ENCODE measurements at places on chromosomes 6 and 20.

DNA sequence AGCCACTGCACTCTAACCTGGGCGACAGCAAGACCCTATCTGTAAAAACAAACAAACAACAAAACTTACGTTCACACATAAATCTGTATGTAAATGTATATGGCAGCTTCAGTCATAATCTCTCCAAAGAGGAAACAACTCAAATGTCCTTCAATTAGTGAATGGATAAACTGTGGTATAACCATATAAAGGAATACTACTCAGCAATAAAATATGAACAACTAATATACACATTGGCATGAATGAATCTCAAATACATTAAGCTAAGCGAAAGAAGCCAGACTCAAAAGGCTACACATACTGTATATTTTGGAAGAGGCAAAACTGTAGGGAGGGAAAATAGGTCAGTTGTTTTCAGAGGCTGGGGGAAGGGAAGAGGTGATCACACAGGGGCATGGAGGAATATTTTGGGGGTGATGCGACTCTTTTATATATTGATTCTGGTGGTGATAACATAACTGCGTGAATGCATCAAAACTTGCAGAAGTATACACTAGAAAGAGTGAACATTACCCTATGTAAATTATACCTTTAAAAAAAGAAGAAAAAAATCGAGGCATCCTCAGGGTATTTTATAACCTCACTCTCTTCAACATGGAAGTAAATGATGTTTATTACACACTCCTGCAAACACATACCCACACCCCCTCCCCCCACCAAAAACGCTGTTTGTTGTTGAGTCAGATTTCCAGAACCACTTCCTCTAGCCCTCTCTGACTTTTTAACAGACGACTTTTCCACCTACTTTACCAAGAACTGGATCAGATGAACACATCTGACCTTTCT, 115.2 kb upstream of the RNF24 start:
- peak; percentile 66 for DNase-seq

DNA sequence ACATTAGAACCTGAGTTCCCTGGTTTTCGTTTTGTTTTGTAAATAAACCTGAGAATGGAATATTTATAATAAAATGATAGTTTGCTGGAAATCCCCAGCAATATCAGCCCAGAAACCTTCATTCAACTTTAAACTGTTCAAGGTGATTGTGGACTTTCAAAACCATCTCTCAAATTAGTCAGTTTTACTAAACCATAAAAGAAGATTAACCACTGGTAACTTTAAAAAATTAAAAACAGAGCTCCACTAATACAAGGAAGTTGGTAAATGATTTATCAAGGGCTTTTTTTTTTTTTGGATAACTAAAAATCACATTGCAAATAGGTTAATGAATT, 10.0 kb downstream of the MBOAT1 start:
- no peak for DNase-seq

DNA sequence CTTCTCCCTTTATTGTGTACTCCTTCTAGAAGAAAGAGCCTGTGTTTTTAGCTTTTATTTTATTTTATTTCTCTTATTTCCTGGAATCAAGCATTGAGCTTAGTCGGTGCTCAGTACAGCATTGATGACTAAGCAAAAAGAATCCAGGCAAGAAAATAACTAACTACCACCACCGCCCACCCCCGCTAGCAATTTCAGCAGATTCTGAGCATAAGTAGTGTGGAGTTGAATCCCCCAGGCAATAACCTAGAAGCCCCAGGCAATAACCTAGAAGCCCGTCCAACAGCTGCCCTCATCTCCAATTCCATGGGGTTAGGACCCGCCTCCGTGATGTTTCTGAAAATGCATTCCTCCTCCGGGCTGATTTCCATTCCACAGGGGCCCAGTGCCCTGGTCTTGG, 258.0 kb upstream of the TAB2 start:
- no peak for DNase-seq

DNA sequence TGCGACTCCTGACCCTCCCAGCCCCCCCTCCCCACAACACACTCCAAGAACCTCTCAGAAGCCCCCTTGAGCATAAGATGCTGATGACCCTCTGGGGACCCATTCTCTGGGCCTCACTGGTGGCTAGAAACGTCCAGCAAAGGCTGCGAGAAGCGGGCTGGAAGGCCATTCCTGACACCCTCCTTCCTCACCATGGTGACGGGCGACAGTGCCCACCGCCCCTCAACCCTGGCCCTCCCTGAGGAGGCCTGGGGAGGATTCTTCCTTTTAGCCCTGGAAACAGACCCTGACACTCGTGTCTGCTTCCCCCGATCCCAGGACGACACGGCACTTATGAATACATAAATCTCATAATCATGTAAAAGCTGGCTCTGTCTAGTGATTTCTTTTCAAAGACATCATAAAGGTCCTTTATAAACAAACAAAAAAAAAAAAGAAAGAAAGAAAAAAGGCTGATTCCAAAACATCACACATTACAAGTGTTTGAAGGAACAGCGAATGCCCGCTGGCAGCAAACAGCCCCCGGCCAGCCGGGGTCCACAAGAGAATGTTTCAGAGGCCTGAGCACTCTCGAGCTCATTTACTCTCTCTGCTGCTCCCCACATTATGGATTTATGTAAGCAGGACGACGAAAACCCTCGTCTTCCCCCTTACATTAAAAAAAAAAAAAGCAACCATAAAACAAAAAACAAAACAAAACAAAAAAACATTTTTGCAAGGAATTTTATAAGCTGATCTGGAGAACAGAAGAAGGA, 40.7 kb downstream of the PREX1 start:
- DNase-seq, result no peak

GRCh38 chr6:33696548-33697518, 14.7 kb downstream of the UQCC2 start:
- peak; percentile 67 for DNase-seq

DNA sequence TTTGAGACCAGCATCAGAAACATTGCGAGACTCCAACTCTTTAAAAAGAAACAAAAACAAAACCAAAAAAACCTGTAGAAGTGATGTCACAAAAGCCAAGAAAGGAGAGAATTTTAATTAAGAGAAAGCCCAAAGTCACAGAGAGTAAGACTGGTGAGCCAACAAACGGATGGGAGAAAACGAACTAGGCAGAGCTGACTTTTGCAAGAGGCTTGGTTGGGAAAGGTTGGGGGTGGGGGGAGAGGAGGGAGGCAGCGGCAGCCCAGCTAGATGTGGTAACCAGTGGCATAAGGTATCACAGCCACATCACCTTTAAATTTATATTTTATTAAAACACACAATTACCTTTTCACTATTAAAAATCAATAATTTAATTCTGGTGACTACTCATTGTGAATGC, 23.5 kb downstream of the NOL7 start:
- no peak for DNase-seq

DNA sequence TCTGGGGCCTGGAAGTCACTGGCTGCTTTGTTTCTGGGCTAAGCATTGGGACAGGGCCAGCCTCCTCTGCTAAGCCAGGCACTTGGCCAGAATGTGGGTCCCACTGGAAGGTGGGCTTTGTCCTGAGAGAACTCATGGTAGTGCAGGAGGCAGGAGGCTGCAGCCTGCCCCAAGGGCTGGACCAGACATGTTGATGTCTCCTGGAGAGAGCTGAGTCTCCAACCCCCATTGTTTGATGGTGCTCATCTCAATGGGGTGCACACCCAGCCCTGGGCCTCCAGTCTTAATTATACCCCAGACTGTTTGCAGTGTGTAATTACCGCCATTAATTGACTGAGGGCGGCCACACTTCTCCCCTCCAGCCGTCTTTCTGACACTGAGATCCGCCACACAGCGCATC, 220.5 kb upstream of the PMEPA1 start:
- peak; percentile 63 for DNase-seq

DNA sequence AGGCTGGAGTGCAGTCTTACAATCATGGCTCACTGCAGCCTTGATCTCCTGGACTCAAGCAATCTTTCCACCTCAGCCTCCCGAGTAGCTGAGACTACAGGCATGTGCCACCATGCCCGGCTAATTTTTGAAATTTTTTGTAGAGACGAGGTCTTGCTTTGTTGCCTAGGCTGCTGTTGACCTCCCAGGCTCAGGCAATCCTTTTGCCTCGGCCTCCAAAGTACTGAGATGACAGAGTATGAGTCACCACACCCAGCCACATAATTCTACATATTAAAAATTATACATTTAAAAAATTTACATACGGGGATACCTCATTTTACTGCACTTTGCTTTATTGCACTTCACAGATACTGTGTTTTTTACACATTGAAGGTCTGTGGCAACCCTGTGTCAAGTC, 115.1 kb downstream of the MAN1A1 start:
- no peak for DNase-seq

DNA sequence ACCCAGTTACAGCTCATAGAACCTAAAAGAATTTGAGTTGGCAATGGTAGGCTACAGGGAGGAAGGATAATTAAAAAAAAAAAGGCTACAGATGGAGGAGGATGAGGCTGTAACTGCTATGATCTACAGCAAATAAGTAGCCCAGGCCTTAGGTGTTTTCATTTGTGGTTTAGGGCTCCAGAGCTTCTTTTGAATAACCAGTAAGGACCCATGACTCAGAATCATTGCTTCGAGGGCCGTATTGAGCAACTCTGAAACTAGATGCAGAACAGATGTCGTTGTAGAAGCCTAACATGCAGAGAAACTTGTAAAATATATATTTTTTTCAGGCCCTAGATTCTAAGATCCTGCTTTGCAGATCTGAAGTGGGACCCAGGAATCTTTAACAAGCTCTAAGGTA, 19.0 kb upstream of the ASIP start:
- no peak for DNase-seq

DNA sequence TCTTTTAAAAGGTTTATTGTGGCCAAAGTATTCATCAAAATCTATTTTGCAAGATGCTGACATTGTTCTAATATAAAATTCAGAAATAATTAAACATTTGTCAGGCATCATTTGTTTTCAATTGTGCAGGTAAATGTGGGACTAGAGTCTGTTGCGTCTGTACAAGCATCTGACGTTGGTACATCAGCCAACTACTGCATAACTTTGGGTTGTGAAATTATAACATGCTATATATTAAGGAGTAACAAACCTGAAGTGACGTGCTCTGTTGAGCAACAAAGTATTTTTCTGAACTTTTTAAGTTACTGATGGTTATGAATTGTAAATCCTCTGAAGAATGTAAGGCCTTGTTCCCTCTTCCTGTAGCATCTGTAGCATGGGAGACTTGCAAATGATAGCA, 66.0 kb downstream of the RNF182 start:
- DNase-seq, result no peak

GRCh38 chr6:9583753-9584352, 831.0 kb downstream of the TFAP2A start:
- DNase-seq, result no peak

DNA sequence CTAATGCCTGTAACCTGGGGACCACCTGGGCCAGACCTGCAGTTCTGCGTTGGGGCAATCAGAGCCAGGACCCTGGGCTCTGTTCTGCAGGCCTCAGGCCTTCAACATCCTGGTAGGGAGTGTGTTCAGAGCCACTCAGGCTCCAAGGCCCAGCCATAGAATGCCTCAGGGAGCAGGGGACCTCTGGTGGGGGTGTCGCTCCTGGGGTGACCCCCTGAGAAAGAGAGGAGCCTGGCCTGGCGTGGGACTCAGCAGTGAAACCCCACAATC, 12.5 kb downstream of the UCKL1 start:
- no peak for DNase-seq

GRCh38 chr20:57747861-57748481, 38.2 kb upstream of the PMEPA1 start:
- DNase-seq, result peak; percentile 84

DNA sequence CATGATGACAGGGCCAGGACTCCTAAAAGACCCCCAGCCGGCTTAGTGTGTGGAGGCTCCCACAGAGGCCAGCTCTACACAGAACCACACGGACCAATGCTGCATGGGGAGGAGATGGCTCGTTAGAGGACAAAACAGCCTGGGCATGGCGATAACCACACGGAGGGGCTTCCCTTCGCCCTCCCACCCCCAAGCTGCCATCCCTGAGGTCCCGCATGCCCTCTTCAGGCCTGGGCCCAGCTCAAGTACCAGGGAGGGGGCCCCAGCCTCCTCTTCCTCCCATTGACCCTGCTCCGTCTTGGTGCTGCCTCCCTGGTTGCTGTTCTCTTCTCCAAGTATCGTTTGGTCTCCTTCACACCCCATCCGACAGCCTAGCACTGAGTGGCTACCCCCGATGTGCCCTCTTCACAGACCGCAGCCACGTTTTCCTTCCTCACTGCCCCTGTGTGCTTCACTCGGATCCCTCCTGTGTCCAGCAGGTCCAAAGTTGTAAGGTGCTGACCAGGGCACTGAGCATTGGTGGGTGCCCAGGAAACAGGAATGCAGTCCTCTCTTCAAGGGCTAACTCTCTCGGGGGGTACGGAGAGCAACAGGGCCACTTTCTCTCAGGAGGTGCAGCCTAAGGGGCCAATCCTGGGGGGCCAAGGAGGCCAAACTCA, 9.6 kb upstream of the MLN start:
- DNase-seq, result no peak

Data from RWPE2 (cell line).